ENCODE measurements at places on chromosomes 4 and X.

GRCh38 chr4:43993196-43993902, 455.3 kb downstream of the KCTD8 start:
- DNase-seq = no peak

DNA sequence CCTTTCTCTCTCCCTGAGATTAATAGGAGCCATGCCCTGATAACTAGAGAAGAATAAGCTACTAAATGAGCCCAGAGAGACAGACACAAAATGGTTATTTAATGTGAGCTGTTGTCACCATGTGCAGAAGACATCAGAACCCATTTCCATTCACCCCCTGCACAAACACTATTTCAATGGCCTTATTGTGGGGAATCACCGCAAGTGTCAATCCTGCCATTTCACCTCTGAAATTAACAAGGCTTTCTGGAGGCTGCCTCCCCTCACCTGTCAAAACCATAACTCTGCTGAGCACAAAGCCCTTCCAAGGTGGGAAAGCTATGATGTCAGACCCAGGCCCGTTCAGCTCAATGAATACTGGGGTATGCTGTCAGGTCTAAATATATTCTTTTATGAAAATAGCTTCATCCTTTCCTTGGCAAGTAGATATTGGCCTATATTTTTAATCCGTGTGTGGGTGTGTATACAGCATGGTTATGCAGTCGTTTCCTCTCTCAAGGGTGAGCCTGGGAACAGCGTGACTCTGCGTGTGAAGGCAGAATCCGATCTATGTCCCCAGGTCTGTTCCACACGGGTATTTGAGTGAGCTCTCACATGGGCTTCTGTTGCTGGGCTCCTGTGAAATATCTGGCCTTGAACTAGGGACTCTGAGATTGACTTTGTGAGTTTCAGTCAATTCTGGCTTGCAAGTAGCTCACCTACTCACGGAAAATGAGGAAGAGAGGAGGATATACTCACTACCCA, 266.3 kb downstream of the FBXW7 start:
- DNase-seq = no peak

- DNase-seq = no peak
Measured at GRCh38 chr4:52892880-52893279, 30.8 kb downstream of the RASL11B start.

DNA sequence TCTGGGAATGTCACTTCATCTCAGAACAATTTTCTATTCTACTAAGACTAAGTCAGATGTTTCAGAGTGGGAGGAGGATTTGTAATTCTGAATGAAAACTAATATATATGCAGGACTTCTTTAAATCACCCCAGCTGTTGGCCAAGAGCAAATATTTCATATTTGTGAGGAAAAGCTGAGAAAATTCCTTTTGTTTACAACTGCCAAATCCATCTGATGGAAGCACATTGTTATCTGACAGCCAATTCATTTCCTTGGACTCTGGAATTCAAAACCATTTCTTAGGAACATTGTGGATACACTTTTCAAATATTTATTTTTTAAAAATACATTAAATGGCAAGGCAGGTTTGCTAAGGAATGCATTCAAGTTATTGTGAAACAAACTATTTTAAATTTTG, 8.0 kb downstream of the SLIT2 start:
- no peak for DNase-seq
